NCI-H187 treated with DMSO at 0.1 percent for 48 hours (cell line): ENCODE measurements at places on chromosomes 2 and 18.

DNA sequence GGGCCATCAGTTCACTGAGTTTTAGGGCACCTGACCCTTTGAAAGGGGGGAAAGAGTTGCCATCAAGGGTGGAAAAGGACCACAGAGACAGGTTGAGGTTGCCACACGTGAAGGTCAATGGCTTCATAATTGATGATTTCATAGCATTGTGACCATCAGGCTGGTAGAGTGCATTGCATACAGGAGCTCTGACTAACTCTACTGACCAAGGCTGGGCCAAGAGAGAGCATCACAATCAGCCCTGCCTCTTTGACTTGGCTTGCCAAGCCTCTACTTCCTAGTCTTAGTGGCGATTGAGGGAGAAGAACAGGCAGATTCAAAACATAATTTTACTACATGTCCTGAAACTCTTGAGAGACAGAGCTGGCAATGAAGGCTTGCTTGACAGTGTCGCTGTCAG lies 5.8 kb upstream of the TNP1 start:
- DNase-seq = no peak

- no peak for DNase-seq
Measured at GRCh38 chr18:36465970-36466369, 168.5 kb downstream of the FHOD3 start.

- no peak for DNase-seq
Measured at GRCh38 chr18:8402237-8402636, 207.0 kb upstream of the RAB12 start.

DNA sequence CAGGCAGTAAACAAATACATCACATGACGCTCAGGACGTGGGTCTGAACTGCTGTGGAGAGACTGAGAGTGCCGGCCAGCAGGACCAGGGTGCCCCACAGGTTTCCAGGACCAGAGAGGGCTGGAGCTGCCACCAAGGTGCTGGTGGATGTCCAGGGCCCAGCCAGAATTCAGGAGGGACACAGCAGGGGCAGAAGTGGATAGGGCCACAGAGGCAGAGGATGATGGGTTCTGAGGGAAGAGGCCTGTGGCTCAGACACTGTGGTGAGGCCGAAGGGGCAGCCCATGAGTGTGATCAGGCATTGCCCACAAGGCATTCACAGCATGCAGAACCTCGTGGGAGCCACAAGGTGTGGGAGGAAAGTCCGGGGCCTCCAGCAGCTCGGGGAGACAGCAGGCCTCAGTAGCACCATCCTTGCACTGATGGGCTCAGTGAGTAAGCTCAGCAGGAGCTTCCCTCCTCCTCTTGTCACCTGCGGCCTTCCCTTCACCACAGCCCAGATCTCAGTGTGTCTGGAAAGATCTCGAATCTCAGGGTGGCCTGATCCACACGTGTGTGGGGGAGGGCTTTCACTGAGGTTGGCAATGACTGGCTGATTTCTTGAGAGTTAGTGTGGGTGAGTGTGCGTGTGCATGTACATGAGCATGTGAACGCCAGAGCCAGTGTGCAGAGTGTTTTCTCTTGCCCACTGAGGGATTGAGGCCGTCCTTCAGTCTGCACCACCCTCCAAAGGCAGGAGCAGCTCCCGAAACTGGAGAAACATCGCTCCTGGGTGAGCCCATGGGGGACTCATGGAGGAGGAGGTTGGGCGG lies 181.8 kb upstream of the RAB6C start:
- DNase-seq = no peak

DNA sequence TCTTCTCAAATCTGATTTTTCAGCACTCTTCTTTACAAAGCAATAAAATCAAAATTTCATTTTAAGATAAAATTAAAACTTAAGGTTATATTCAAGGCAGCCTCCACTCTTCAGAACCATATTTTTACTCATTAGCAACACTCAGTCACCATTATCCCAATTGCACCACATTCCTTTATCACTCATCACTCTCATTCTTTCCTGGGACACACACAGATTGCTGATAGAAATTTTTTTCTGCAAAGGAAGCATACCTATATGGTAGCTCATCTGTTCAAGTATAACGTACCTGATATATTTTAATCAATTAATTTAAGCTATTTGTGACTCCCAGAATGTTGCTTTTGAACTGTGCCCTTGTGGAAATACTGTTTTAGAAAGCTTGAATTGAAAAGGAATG lies 1559.3 kb upstream of the ZEB2 start:
- no peak for DNase-seq

DNA sequence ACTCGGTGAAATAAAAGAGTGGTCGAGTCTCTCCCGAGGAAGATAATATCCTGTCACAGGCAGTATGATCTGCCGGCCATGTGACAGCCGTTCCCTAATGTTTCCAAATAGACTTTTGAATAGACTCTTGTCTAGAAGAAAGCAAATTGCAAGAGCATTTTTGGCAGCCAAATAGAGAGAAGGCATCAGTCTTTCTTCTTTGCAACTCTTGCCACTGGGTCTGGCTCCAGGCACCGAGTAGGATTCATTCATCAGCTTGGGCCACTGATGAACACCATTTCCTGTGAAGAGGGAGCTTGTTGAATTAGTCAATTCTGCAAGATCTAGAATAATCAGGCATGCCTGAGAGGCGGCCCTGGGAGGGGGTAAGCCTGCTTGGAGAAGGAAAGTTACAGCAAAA lies 165.6 kb downstream of the KLHL29 start:
- no peak for DNase-seq

DNA sequence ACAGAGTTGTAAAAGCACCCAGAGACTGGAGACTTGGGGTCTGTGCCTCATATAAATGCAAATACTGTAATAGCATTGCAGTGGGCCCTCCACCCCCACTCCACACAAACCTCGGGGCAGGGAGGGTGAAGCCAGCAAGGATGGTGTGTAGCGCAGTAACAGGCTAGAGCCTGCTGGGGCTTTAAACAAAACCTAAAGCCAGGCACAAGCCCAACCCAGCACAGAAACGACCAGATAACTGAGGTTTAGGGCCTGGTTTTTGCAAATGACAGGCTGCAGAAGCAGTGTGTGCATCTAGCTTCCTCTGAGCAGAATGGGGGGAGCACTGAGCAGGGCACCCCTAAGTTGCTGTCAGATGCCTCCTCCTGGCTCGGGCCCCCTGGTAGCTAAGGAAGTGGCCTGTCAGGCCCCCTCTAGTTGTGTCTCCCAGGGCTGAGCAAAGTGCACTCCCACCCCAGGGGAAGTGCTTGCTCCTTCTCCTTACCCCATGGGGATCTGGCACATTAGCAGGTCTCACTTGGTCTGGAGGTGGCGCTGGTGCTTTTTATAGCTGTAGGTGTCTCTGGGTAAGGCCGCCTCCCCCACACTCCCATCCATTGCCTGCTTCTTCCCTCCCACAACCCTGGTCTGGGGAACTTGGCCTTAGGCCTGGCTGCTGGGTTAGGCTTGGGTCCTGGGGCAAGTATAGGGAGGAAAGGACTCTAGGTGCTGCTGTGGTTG lies 135.1 kb downstream of the CELF4 start:
- DNase-seq = no peak

DNA sequence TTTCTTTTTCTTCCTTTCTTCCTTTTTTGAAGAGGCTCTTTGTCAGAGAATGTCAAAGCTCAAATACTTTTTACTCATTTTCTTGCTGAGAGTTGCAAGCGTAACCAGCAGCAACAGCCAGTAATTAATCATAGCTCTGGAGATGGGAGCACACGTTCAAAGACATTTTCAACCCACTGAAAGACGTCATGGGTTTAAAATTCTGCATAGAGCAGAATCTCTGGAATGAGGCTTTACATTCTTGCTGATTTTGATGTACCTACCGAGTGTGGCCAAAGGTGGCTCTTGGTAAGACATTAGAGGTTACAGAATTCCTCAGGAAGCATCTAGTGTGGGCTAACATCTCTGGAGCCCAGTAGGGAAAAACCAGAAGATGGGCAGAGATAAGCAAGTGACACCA lies 292.5 kb downstream of the MTX2 start:
- DNase-seq = no peak

DNA sequence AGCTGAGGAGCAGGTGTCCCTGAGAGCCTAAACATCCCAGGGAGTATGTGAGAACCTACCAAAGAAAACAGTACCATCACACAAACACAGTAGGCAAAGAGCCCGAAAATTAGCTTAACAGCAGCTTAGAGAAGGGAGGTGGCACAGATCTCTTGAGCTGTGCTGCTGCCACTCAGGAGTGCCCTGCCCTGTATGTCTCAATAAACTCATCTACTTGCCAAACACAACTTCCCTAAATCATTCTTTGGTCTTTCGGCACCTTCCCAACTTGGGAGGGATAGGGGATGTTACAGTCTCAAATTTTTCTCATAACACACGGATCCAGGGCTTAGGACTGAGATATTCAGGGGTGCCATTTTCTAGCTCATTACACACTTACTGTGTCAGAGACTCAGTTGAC lies 45.3 kb upstream of the C1D start:
- DNase-seq = no peak

DNA sequence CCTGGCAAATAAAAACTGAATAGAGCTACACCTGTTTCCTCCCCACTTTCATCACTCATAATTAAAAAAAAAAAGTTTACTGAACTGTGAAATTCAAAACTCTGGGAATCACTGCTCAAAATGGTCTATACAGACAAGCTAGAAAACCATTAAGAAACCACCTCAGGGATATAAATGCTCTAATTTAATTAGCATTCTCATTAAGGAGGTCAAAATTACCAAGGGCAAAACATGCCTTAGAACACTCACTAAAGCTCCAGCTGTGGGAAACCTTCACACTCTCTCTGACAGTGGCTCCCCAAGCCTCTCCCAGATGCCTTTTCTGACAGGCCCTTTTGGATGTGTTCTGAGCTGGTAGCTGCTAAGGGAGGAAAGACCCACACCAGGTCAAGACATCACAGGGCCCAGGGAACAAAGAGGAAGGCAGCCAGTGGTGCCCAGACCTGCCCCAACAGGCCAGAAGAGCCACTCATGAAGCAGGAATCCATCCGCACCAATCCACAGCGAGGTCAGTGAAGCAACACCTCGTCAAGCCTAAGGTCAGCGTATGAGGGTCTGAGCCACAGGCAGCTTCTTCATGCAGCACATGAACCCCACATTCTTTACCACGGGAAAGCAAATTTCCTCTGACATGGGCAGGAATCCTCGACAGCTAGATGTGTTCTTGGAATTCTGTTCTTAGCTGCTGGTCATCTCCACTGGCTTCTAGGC lies 35.6 kb downstream of the XDH start:
- DNase-seq = no peak
